NCI-H446 treated with DMSO at 0.1 percent for 48 hours (cell line): ENCODE measurements at places on chromosomes 1 and 21.

GRCh38 chr1:241828463-241829021 lies 19.5 kb upstream of the EXO1 start:
- DNase-seq, result no peak

- DNase-seq, result no peak
Observed at GRCh38 chr1:246291127-246291526, 216.0 kb downstream of the SMYD3 start.

DNA sequence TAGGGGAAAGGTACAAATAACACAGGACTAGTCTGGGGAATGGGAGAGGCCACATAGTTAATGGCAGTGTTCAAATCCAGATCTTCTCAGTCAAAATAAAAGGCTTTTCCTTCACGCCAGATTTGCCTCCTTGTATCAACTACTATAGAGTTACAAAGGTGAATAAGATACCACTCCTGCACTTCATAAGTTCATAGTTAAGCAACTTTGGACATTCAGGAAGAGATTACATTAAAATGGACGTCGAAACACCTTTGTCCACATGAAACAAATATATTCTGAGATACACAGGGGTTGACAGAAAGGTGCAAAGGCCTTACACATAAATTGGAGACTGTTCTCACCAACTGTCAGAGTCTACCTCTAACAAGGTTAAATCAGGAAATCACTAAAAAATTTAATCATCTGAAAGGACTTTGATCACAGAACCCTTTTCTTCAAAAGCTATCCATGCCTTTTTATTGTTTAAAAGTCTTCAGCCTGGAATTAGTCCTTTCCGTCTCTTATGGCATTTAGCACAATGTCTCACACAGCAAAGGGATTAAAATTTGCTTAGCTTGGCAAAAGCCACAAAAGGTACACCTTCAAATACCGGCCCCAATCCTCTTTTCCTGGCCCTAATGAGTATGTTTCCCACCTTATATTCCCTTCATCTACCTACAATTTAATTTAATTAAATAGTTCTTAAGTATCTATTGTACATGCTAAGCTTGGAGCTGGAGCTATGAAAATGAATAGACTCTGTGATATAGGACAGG lies 8.1 kb downstream of the F5 start:
- DNase-seq, result no peak

DNA sequence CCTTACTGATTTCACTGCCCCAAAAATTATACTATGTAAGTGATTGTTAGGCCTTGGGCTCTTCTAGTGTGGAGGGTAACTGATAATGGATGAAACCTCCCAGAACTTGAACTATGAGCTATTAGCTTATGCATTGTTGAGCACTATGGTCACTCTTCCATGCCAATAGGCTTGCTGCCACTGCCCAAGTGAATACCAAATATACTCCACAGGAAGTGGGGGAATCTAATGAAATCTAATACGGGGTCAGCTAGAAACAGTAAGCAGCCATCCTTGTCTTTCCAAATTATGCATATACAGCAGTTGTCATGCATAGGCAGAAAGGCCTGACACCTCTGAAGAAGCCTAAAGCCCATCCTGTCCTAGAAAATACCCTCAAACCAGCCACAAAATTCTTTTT lies 198.7 kb upstream of the PTBP2 start:
- no peak for DNase-seq

GRCh38 chr1:244329591-244330317 lies 122.0 kb downstream of the ADSS2 start:
- no peak for DNase-seq

DNA sequence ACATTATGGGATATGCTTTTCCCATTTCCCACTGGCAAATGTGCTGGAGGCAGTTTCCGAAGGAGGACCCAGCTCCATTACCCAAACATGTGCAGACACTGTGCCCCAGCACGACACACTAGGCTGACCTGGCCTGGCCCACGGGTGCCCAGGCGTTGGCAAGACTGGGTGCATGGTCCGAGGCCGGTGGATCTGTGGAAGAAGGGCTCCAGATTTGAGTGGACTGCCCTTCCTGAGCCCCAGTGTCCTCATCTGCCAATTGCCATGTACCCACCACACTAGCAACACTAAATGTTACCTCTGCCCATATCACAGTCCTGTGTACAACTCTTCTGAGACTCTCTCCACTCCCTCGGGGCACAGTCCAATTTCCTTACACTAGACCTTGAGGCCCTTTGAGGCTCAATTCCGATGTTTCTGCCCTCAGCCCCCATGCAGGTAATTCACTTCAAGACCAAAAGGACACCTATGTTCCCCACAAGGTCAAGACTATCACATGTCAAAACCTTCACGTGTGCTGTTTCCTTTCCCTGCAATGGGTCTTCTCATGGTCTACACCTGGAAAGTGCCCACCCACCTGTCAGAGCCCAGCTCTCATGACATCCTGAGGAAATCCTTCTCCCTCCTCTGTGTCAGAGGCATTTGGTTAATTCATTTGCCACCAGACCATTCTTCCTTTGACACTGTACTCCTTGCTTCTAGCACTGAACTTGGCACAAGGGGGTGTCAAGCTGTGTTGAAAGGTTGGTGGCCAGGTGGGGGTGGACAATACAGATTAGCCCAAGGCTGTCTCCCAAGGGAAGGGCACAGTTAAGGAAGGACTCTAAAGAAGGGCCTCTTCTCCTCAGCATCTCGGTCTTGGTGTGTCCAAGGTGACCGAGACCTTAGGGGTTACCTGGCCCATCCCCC lies 124.9 kb downstream of the DMRTB1 start:
- no peak for DNase-seq

DNA sequence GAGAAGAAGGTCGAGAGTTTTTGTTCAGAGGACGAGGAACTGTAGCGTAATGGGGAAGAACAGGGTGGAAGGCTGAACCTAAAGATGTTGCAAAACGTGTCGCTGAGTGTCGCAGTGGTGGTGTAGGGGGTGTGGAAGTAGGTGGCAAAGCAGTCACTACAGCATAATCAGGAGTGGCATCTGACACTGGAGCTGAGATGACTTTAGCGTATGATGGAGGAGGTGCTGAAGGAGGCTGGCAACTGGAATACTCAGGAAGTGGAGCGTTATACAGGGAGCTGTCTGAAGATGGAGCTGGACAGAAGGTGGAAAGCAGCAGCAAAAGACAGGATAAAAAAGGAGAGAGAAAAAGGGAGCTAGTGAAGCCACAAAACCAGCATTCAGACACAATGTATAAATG lies 89.9 kb upstream of the LBR start:
- DNase-seq, result no peak

- DNase-seq, result no peak
Observed at GRCh38 chr1:77579547-77579946, 102.9 kb downstream of the ZZZ3 start.

- no peak for DNase-seq
Observed at GRCh38 chr21:42665484-42665883, 12.1 kb downstream of the PDE9A start.

DNA sequence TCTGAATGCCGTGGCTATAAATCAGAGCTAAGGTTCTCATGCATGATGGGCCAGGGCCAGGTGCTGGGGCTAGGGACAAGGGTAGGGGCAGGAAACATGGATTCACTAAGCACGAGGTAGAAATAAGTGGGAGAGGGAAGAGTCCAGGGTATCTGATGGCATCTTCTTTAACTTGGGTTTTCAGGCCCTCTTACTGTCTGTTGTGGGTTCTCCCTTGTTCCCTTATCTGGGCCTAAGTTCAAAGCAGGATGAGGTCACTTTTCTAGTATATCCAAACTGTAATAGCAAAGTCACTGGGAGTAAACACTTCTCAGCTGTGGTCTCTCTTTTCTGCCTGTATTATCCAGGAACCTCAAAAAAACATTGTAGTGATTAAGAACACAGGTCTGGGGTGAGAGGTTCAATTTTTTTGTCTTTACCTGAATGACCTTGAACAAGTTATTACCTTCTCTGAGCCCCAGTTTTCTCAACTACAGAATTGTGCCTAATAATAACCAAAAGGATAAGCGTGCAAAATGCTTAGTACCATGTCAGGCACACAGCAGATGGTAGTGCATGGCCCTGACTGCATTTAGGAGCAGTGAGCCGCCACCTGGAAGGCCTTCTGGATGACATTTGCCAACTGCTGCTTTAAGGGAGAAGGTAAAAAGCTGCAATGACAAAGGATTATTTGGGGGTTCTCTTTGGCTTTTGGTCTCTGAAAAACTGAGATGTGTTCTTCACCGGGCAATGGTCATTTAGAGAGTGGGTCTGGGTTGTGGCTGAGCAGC lies 53.6 kb upstream of the A3GALT2 start:
- no peak for DNase-seq

- DNase-seq, result peak; percentile 90
Observed at GRCh38 chr21:37829447-37829846, 86.8 kb downstream of the KCNJ6 start.

GRCh38 chr1:78420181-78420580 lies 70.6 kb upstream of the PTGFR start:
- DNase-seq, result no peak

DNA sequence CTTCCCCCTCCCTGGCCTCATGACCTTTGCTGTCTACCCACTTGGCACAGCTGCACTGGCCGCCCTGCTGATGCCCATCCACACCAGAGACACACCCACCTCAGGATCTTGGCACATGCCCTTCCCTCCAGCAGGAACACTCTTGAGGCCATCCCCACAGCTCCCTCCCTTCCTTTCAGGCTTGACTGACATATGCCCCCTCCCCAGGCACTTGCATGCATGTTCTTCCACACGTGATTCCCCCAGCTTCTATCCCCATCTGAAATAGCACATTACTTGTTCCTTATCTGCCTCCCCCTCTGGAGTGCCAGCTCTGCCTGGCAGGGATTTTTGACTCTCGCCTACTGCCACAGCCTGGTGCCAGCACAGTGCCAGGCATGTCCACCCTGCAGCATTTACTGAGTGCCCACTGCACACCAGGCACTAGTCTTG lies 98.5 kb upstream of the SLC25A33 start:
- DNase-seq, result no peak

- DNase-seq, result no peak
Observed at GRCh38 chr1:184965944-184966860, 8.1 kb downstream of the NIBAN1 start.

DNA sequence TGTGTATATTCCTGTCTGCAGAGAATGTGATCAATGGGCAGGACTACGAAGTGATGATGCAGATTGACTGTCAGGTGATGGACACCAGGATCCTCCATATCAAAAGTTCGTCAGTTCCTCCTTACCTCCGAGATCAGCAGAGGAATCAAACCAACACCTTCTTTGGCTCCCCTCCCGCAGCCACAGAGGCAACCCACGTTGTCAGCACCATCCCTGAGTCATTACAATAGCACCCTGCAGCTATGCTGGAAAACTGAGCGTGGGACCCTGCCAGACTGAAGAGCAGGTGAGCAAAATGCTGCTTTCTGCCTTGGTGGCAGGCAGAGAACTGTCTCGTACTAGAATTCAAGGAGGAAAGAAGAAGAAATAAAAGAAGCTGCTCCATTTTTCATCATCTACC lies 65.2 kb downstream of the OLFML2B start:
- no peak for DNase-seq

DNA sequence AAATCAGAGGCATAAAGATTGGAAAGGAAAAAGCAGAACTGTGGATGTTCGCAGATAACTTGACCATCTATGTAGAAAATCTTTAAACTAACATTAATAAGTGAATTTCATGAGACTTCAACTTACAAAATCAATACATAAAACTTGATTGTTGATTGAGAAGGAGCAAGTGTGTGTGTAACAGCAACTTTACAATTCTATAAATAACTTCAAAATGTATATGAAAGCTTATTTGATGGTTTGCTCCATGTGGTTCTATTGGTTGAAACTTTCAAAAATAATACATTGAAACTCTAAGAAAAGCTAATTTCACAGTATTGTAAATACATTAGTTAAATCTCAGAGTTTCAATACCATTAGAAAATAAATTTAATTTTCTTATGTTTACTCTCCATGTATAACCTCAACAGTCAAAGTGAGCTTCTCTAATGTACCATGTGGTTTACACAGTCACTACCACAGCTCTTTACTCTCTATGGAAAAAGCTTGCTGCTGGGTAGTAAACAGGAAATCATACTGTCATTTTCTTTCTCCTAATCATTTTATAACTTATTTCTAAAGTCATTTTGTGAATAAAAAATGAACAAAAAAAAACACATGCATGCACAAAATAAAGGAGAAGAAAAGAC lies 12.0 kb downstream of the AKT3 start:
- DNase-seq, result no peak

- no peak for DNase-seq
Observed at GRCh38 chr1:210627755-210628154, 299.1 kb downstream of the HHAT start.

- DNase-seq, result no peak
Observed at GRCh38 chr21:15327637-15328265, 263.0 kb upstream of the NRIP1 start.

GRCh38 chr1:113947388-113948107 lies 18.4 kb downstream of the HIPK1 start:
- DNase-seq, result no peak

DNA sequence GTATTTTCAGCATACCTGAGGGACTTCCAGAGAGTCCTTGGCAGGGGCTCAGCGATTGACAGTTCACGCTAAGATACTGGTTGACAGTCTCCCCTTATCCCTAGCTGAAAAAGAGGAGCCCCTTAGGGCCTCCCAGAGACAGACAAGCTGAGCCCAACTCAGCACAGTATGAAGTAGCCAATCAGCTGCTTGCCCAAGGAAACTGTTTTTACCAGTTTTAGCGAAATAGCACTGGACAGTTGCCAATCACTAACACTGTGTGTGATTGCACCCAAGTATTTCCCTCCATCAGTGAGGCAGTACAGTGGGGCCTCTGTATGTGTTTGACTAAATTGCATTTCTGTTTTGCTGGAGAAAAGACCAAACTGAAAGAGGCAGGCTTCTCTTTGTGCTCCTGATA lies 27.0 kb downstream of the KHDRBS1 start:
- no peak for DNase-seq
